ENCODE measurements at places on chromosomes 7 and 10. TPM values are rescaled to one million over a fixed set of nuclear protein-coding genes. Genes with fewer than 3 reads are reported as not detected.

GBX1 gene
- total RNA-seq: not detected

ZNF511 gene
- 41.9 TPM for total RNA-seq

C10orf90 gene
- 3.6 TPM for total RNA-seq

DNA sequence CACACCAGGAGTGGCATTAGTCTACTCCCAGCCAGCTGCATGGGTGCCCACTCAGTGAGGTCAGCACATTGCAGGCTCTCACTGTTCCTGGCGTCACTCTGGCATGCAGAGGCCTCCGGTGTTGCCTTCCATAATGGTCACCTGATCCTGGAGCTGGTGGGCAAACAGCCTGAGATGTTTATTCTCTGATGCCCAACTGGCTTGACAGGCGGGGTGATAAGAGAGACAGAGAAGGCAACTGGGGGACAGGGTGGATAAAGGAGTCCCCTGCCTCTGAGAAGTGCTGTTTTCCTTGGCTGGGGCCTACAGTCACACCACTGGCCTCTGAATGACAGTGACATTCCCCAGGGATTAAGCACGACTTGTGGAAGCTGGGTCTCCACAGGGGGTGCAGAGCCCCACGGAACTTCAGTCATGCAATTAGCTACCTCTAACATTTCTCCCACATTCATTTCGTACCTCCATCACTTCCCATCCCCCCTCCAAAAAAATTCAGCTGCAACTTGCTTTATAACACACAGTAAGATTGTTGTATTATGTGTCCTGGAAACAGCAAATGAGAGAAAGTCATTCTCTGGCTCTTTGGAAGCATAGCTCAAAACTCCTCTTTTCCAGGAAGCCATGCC, 7.1 kb upstream of the RBM20 start:
- DNase-seq: peak; percentile 16

- DNase-seq: peak; percentile 52
Observed at GRCh38 chr7:119007236-119007635, 782.7 kb downstream of the ANKRD7 start.

GRCh38 chr7:125605241-125605640, 675.6 kb upstream of the POT1 start:
- peak; percentile 17 for DNase-seq

DNA sequence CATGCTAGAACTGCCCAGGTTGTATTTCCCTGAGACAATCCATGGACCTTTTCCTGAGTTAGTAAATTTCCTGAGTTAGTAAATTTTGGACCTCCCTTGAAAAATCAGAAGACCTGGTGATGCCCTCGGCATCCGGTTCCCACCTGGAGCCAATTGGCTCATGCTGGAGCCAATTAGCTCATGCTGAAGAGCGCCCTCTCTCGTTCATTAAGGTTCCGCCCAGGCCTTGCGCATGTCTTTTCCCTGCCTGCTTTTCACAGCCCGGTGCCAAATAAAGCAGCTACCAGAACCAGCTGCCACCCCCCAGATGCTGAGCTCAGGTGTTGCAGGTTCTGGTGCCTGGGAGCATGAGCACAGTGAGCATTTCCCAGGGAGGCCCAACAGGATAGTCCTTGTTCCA, 96.2 kb downstream of the APBB1IP start:
- DNase-seq: no peak

DNA sequence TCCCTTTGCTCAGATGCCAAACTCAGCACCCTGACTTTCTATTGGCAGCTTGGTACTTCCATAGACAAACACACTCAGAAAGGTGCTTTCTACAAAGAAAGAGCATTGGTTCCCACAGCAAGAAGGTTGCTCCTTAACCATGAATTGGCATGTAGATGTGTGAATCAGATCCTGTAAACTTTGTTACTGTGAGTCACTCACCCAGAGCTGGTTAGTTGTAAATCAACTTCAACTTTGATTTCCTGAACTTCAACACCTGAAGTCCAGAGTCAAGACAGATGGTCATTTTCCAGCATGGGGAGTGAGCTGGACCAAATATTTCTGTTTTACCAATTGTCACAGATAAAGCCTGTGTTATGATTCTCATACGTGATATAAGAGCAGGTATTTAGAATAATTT, 797.2 kb downstream of the TNS3 start:
- no peak for DNase-seq

GRCh38 chr7:112052498-112052897, 153.7 kb downstream of the DOCK4 start:
- no peak for DNase-seq

GRCh38 chr7:47583739-47584535, 2.0 kb upstream of the TNS3 start:
- no peak for DNase-seq

- no peak for DNase-seq
Observed at GRCh38 chr10:103168438-103168837, 24.6 kb downstream of the NT5C2 start.
